ENCODE measurements at places on chromosomes 7 and 10.
A peak's percentile ranks its signal among the peaks of the same experiment; 100 is the strongest.

GRCh38 chr10:119786117-119786769 is 60.4 kb downstream of the INPP5F start:
- ATAC-seq: no peak

GRCh38 chr10:59082249-59082648 is 94.2 kb upstream of the PHYHIPL start:
- ATAC-seq: no peak

- peak; percentile 92 for ATAC-seq
These were observed 23.6 kb downstream of the FAM3C start for GRCh38 chr7:121372376-121373010.

GRCh38 chr7:138186951-138187351 is 110.7 kb downstream of the AKR1D1 start:
- no peak for ATAC-seq

GRCh38 chr10:7388602-7389001 is 22.2 kb downstream of the SFMBT2 start:
- ATAC-seq: no peak

- ATAC-seq: no peak
These were observed 9.2 kb downstream of the USP54 start for GRCh38 chr10:73581918-73582317.

DNA sequence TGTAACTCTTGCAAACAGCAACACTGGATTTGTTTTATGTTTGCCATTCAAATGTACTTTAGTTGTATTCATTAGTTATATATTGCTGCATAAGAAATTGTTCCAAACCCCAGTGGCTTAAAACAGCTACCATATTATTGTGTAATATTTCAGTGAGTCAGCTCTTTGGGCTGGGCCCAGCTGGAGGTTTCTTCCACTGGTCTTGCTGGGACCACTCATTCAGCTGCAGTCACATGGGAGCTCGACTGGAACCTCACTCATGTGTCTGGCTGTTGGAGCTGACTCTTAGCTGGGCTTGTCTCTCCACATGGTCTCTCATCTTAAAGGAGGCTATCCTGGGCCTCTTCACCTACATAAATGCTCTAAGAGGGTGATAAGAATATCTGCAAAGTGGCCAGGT is 23.2 kb upstream of the PIP4K2A start:
- ATAC-seq: no peak

DNA sequence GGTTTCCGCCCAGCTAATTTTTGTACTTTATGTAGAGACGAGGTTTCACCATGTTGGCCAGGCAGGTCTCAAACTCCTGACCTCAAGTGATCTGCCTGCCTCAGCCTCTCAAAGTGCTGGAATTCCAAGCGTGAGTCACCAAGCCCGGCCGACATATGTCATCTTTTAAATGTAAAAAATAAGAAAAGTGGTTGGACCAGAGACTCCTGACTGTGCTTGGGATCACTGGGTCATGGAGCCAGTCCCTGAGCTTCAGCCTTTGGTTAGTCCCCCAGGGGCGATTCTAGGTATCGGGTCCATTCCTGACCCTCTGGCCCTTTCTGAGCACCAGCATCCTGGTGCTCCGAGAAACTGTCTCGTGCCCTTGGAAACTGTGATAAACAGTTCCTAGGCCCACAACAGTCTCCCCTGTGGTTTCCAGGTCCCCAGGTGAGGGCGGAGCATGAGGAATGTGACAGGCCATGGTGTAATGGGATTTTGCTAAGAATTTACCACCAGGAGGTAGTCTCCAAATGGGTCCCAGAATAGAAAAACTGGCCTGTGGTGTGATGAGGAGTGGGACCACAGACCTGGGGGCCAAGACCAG is 32.8 kb downstream of the UBTD1 start:
- no peak for ATAC-seq

DNA sequence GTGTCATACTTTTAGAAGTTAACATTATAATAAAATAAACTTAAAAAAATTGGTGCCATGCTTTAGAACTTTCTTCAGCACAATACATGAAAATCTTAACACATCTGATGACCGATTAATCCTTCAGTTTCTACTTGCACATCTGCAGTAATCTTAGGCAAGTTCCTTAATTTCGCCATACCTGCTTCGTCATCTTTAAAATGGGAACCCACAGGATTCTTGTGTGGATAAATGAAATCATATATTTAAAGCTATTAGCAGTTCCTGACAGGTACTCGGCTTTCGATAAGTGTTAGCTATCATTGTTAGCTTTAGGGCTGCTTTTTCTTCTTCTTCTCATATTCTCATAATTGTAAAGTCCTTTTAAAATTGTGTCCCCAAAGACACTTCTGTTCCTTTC is 907 bp upstream of the VPS50 start:
- no peak for ATAC-seq

DNA sequence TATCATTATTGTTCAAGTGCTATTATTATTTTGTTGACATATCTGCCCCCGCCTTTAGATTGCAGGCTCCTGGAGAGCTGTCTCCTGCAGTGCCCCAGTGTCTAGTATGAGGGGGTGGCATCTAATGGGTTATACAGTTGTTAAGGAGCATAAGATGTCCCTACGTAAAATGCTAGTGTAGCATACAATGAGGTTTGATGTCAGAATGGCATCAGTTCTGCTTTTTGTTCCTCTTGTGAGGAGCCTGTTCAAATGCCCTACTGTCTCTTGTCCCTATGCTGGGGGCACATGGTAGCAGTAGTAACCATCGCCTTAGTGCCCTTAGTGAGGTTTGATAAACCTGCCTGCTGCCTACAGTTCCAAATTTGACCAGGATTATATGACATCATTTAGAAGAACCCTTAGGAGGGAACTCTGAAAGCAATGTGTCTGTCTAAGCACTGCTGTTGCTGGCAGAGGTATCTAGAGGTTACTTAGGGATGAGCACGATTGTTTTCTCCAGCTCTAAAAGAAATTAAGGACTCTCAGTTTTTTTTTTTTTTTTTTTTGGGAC is 9.7 kb downstream of the CREM start:
- peak; percentile 93 for ATAC-seq

- ATAC-seq: no peak
These were observed 49.1 kb upstream of the FAM20C start for GRCh38 chr7:143145-143751.

GRCh38 chr7:132825932-132826835 is 249.9 kb upstream of the PLXNA4 start:
- ATAC-seq: no peak

GRCh38 chr10:6182454-6183098 is 20.2 kb upstream of the PFKFB3 start:
- ATAC-seq: no peak

GRCh38 chr10:45586028-45586824 is 86.3 kb downstream of the ZFAND4 start:
- ATAC-seq: no peak

GRCh38 chr10:128867819-128868218 is 599.2 kb upstream of the MGMT start:
- no peak for ATAC-seq

GRCh38 chr10:114658175-114658574 is at the start of gene ABLIM1:
Gene ABLIM1, minus strand, starts transcription at chr10:114658275. Its CDS starts 75 bp downstream, at chr10:114658200.
- no peak for ATAC-seq

GRCh38 chr7:107994421-107995030 is 8.4 kb downstream of the LAMB1 start:
- ATAC-seq: no peak

DNA sequence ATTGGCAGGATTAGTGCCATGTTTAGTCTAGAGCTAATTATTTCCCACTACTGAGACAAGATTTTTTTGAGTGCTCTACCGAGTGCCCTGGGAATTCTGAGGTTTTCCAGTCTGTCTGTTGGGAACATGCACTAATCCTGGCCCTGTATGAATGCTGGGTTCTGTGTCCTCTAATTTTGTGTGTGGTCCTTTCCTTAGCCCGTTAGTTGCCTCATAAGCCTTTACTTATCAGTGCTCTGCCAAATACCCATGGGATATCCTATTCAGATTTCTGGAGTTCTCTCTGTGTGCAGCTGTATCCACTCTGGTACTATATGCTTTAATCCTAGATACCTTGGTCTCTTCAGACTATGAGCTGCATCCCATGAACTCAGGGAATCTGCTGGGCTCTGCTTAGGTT is 13.1 kb downstream of the CSGALNACT2 start:
- no peak for ATAC-seq

DNA sequence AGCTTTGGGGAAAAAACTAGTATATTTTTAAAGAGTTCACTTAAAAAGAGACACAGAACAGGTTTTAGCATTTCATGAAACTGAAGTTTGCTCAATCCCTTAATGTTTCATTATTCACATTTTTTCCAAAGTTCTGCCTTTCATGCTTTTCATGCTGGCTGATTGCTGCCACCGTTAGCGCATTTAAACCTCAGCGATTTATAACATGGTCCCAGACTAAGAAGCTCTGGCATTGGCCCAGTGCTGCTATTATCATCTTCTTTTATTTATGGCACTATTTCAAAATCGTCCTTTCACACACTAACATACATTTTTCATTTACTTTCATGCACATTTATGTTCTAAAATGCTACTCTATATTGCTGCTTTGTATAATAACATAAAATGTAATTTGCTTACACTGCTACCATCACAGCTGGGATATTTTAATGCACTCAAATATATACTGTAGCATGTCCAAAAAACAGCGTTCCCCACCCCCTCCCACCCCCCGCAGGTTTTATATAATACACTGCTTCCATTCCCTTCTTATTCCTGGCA is 141.9 kb downstream of the MPP7 start:
- ATAC-seq: no peak

GRCh38 chr10:17010363-17011145 is 119.1 kb downstream of the CUBN start:
- no peak for ATAC-seq

GRCh38 chr7:13290975-13291374 is 603.5 kb downstream of the ARL4A start:
- peak; percentile 12 for ATAC-seq

DNA sequence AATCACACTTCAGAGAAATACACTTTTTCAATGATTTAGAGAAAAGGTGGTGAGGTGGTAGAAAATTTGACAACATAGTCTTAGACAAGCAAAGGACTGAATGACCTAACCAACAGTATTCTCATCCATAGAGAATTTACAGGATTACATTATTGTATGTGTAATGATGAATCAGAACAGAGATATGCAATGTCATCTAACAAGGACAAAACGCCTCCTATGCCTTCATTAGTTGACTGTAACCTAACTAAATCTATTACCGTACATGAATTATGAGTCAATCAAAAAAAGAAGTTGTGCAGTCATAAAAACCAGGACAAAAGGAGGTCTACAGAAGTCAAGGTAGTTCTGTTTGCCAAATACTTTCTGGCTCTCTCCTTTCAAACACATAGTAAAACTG is 66.5 kb downstream of the RAB11FIP2 start:
- ATAC-seq: no peak

DNA sequence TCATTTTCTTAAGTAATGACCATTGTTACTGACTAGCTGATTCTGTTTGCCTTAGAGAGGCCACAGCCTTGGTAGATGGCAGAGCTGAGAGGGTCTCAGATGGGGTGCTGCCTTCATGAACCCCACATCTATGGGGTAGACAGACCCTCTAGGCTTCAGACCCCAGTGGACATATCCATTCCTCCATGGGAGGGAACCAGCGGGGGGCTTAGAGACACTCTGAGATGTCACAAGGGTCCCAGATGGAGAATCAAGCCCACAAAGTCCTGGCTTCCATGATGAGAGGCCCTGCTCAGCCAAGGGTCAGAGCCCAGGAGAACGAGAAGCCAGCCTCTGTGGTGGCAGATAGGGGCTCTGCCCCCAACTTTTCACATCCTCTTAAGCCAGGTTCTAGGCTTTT is 408.6 kb downstream of the TCERG1L start:
- no peak for ATAC-seq

GRCh38 chr10:93849593-93849992 is 44.2 kb upstream of the SLC35G1 start:
- ATAC-seq: no peak

DNA sequence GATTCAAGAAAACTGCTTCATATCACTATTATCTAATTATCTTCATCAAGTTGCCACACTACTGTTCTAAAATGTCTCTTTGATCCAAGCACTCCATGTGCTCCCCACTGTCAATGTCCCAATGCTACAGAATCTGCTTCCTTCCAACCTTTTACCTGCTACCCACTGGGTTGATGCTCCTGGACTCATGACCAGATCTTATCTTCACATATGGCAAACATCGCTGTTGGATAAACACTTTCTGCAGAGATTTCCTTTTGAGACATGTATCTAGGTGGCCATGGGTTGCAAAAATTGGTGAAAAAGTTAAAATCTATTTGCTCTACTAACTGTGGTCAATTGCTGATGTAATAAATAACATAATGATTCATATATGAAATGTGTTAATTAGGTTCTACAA is 24.5 kb upstream of the SEMA3C start:
- no peak for ATAC-seq

GRCh38 chr10:59085054-59085453 is 91.4 kb upstream of the PHYHIPL start:
- ATAC-seq: no peak

GRCh38 chr10:78906734-78907390 is 161.9 kb upstream of the ZMIZ1 start:
- no peak for ATAC-seq

DNA sequence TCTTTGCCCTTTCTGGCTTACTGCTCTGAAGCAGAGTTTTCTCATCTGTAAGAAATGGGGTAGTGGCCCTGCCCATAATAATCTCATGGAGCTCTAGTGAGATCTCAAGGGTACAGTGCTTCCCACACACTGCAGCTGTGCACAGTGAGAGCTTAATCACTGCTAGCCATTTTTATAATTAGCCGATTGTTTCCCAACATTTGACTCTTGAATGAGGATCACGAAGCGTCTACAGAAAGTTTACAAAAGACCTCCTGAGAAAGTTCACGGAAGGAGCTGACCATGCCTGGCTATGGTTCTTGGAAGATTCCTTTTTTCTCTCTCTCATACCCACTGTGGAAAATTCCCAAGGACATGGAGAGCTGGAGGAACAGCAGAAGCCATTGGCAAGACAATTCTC is 70.4 kb downstream of the FAM171A1 start:
- no peak for ATAC-seq

DNA sequence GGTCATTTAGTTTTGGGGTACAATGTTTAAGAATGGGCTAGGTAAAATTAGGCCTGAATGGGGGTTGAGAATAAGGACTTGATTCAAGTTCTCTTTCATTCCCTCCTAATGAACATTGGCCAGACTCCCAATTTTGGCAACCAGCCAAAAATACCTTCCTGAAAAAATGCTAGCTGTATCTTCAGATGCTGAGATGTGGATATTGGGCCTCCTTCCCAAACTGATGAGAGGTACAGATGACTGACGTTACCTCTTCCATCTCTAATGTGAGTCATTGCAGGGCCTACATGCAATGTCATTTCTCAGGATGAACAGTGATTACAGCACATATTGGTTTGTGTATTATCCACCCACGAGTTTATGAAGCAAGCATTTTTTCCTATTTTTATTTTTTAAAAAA is 151.6 kb downstream of the SND1 start:
- no peak for ATAC-seq

GRCh38 chr7:53602817-53603418 is 567.5 kb downstream of the POM121L12 start:
- ATAC-seq: peak; percentile 53

GRCh38 chr7:69095649-69096048 is 502.6 kb upstream of the AUTS2 start:
- no peak for ATAC-seq

All from stimulated activated memory B cell treated with anti-CD40 and anti-IgM and Interleukin-4, amounts not matched to agents 10 μg/mL and 1 μg/mL and 100 μg/mL, for 72 hours (primary cell).